RWPE2 (cell line): ENCODE measurements at places on chromosomes 3 and 15.

GRCh38 chr15:38611228-38611627 lies 46.6 kb upstream of the RASGRP1 start:
- DNase-seq = no peak

- no peak for DNase-seq
Observed at GRCh38 chr3:10870296-10870695, 54.3 kb downstream of the SLC6A11 start.

DNA sequence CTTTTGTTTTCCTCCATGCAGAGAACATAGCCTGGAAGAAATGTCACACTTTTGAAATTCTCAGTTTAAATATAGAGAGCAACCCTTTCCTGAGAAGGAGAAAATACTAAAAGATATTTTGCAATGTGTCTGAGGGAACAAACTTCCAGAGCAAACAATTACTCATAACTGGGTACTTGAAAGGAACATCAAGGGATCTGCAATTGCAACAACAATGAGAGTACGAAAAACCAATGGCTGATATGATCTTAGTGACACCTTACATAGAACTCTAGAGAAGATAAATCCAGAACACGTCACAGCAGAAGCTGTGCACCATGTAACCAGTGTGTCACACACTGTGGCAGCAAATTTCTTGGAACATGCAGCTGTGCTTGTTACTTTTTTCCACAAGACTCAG lies 14.6 kb upstream of the ARPP21 start:
- no peak for DNase-seq

- DNase-seq = no peak
Observed at GRCh38 chr15:80418892-80419537, 14.8 kb downstream of the ARNT2 start.

GRCh38 chr15:42608110-42608531 lies 32.7 kb downstream of the STARD9 start:
- DNase-seq = no peak

GRCh38 chr15:63612300-63612699 lies 15.1 kb downstream of the FBXL22 start:
- no peak for DNase-seq

GRCh38 chr15:80437334-80437891 lies 33.2 kb downstream of the ARNT2 start:
- no peak for DNase-seq

GRCh38 chr15:57920911-57921310 lies 144.6 kb downstream of the ALDH1A2 start:
- DNase-seq = no peak

DNA sequence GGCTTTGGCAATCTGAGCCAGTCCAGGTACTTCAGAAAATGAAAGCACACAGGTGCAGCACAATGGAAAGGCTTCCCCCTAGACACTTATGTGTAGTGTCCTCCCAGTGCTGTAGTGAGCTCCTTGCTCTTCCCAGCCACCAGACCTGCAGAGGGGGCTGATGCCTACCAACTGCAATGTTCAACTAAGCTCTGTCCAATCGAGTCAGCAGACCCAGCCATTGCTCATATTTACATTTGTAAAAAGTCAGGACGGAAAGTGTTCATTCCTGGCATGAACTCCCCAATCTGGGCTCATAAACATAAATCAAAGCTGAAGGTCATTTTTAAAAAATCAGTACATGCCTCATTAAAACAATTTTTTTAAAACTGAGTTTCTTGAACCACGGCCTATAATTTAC lies 73.0 kb downstream of the FOXP1 start:
- DNase-seq = no peak

- DNase-seq = no peak
Observed at GRCh38 chr3:123870033-123870432, 14.1 kb downstream of the MYLK start.

DNA sequence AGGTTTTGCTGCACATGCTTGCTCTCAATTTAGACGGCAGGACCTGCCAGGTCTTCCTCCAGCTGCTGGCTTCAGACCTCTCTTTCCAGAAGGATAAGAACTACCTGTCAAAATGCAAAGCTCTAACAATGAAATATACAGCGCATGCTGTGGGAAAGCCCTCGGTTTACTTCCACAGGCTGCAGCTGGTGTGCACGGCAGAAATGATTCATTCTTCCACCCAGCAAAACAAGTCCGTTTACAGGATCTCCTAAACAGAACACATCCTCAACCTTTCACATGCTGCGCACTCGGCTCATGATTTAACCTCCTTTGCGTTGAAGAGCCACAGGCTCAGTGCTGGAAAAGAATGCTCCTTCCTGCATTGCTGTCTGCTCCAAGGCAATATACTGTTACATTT lies 92.4 kb upstream of the WNT5A start:
- DNase-seq = no peak

DNA sequence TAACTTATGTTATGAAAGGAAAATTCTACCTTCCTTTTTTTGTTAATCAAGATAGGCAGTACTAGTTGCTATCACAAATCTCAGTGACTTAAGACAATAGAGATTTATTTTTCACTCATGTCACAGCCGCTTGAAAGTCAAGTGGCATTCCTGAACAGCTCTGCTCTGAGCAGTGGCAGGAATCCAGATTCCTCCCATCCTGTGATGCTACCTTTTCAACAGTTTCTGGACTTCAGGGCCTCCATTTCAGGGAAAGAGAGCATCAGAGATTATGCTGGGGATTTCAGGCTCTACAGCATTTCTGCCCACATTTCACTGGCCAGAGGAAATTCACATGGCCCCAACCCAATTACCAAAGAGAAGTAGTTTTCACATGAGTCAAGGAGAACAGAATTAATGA lies 83.4 kb downstream of the IL1RAP start:
- no peak for DNase-seq

GRCh38 chr3:57682284-57682683 lies 10.6 kb downstream of the DENND6A start:
- no peak for DNase-seq

DNA sequence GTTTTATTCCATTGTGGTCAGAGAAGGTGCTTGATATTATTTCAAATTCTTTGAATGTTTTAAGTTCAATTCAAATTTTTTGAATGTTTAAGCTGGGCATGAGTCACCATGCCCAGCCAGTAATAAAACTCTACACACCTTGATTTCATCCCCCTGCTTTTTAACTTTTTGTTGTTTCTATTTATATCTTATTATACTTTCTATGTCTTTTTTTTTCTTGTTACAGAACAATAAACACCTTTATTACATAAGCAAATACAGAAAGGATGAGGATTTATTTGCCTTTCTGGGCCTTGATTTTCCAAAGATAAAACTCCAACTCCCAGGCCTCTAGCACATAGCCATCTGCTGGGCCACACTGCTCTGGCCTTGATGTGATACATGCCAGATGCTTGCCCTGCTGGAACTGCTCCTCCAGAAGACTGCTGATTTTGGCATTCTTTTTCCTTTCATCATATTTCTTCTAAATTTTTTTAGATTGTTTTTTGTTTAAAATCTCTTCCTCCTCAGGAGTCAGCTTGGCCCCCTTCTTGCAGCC lies 14.0 kb downstream of the DNAH12 start:
- DNase-seq = no peak

GRCh38 chr3:65490114-65490513 lies 548.6 kb downstream of the MAGI1 start:
- no peak for DNase-seq

GRCh38 chr15:44058126-44058525 lies 136.9 kb downstream of the FRMD5 start:
- DNase-seq = no peak

- DNase-seq = no peak
Observed at GRCh38 chr3:76551739-76552138, 488.2 kb upstream of the ROBO2 start.

DNA sequence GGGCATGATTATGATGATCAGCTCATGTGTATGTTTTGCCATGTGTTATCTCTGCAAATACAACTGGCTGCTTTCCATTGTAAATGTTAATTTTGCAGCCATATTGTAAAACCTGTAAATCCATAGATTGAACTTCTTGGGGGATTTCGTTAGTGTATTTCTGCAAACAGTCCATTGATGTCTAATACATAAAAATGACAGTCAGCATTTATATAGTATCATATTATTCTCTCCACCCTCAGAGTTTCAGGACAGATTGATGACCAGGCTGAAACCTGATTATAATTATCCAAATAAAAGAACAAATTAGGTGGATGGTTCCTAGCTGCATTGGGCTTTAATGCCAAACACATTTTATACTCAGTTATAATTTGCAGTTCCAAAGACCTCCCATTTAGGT lies 276.8 kb downstream of the FEZF2 start:
- DNase-seq = no peak

GRCh38 chr3:27221264-27221932 lies 147.8 kb downstream of the NEK10 start:
- DNase-seq = no peak

- DNase-seq = no peak
Observed at GRCh38 chr3:150074277-150074676, 103.6 kb upstream of the PFN2 start.

DNA sequence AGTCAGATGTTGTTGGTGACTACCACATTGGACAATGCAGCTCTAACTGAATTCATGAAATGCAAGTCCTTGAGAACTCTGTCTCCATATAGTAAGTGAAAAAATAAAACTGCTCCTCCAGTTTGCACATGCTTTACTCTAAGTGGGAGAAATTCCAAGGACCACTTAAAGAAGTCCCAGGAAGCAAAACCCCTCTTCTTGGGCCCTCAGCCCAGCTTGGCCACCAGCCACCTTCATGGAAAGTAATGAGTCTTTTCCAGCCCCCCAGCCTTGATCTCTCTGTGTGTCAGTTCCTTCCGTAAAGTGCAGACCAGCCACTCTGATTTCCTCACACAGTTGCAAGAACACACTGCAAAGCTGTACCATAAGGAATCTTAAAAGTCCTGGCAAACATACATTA lies 34.5 kb downstream of the DAPK2 start:
- DNase-seq = no peak

- no peak for DNase-seq
Observed at GRCh38 chr15:58437531-58438105, 5.8 kb downstream of the LIPC start.

DNA sequence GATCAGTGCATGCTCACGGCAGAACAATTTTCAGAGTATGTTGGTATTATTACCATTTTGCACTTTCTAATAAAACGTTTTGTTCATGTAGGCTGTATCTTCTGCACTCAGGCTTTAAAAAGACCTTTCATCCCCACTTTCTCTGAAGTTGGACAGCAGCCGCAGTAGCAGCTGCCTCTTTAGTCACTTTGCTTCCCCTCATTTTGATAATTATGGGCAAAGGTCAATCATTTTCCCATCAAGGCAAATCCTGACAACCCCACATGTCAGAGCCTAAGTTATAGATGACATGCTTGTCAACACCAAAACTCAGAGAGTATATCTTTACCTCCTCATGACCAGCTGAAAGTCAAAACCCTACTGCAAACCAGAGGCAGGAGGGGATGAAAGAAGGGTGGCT lies 99.7 kb downstream of the ROBO2 start:
- no peak for DNase-seq

DNA sequence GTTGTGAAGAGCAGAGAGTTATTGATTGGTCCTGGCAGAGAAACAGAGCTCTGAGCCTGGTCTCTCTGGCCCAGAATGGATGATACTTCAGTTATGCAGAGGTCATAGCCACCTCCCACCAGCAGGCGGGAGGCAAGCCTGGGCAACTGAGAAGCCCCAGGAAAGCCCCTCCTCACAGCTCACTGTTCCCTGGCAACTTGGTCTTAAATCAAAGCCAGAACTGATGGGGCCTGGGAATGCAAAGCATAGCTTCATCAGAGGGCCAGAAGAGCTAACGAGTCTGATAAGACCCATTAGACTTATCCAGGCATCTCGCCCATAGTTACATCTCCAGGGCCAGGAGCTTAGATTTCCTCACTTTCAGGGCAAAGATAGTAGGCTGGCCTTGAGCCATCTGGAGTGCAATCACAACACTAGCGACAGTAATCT lies 5.5 kb upstream of the COLQ start:
- no peak for DNase-seq

DNA sequence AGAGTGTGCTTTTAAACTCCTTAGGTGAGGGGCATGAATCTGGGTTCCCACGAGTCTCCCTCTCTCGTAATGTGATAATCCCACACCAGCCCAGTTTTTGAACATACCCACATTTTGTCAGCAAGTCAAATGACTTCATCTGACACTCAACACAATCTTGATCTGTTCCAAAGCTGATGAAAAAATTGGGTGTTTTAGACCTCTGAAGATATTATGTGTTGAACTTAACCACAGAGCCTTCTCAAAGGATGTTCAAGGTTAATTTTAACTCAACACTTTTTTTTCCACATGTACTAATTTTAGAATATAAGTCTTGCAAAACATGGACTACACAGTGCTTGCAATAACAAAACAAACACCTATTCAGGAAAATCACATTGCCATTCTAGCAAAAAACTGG lies 123.1 kb downstream of the TGFBR2 start:
- DNase-seq = no peak

- DNase-seq = no peak
Observed at GRCh38 chr3:124780761-124781475, 50.7 kb downstream of the UMPS start.

GRCh38 chr3:61111825-61112224 lies 139.4 kb downstream of the FHIT start:
- DNase-seq = no peak

DNA sequence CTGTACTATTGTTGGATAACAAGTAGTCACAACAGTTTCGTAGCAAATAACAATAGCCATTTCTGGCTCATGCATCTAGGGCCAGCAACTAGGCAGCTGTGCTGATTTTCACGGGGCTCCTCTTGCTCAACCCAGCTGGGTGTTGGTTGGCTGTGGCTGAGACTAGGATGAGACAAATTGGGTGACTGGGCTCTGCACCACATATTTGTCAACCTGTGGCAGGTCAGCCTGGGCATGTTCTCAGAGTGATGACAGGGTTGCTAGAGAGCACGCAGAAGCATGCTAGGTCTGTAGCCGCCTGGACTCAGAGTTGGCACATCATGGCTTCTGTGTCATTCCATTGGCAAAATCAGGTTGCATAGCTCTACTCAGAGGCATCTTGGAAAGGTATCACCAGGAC lies 175.9 kb downstream of the OTOL1 start:
- DNase-seq = no peak

DNA sequence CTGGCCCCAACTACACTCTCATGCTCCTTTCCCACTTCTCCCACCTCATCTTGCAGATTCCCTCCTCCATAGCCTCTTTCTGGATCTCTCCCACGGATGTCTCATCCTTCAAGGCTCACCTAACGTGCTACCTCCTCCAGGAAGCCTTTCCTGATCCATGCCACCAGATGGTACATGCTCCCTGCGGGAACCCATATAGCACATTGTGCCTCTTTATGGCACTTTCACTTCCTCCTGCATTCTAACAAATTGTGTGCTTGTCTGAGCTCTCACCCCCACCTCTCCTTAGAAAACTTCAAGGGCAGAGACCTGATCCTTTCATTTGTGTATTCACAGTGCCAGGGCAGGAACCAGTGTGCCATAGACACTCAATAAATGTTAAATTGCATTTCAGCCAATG lies 63.0 kb downstream of the HES1 start:
- DNase-seq = no peak

DNA sequence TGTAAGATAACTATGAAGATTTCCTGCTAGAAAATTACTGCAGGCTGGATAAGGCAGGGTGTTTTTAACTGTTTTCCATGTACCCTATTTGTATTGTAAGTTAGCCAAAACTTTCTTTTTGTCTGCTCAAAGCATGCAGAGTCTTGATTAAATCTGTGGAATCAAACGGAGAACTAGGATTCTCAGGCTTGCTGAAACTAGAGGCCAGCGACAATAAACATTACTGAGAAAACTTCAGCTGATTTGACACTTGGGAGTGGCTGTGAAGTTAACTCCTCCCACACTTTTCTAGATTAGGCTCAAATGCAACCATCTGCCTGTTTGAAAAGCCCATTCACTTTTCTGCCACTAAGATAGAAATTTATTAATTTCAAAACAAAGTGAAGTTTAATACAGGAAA lies 153.2 kb upstream of the FRMD4B start:
- DNase-seq = no peak

- DNase-seq = no peak
Observed at GRCh38 chr3:46719044-46719565, 1.4 kb upstream of the PRSS50 start.
